ENCODE measurements at places on chromosomes 5 and 9.

GRCh38 chr5:139881143-139881733 is 85.6 kb downstream of the PSD2 start:
- no peak for DNase-seq

DNA sequence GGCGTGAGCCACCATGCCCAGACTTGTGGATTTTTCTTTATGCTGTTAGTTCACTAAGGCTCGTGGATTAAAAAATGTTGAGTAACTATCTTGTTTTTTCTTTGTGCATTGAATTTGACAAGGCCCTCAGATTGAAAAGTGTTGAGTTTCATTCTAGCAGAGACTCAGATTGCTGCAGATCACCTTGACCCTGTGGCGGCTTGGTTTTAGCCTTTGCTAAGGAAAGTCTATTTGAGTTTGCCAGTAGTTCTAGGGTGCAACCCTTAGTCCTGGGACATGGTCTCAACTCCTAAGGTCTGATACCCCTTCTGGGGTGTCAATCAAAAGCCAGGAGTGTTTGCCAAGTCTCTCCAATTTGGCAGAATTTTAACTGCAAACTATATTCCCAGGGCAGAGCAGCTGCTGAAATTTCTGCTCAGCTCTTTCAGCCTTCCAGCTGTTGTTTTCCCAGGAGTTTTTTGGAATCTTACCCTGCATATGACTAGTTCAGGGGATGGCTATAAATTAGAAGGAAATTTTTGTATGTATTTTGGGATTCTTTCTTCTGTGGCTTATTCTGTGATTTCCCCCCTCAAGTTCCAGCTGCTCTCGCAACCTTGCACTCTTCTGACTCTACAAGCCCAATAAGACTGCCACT is 84.3 kb upstream of the HAND1 start:
- DNase-seq, result no peak

- no peak for DNase-seq
Observed at GRCh38 chr5:30539004-30539634, 654.4 kb upstream of the CDH6 start.

- no peak for DNase-seq
Observed at GRCh38 chr5:54344653-54345052, 34.3 kb upstream of the ARL15 start.

GRCh38 chr5:140235791-140236551 is 61.0 kb downstream of the CYSTM1 start:
- no peak for DNase-seq

- DNase-seq, result no peak
Observed at GRCh38 chr9:136765041-136765440, 723 bp upstream of the LCN15 start.

DNA sequence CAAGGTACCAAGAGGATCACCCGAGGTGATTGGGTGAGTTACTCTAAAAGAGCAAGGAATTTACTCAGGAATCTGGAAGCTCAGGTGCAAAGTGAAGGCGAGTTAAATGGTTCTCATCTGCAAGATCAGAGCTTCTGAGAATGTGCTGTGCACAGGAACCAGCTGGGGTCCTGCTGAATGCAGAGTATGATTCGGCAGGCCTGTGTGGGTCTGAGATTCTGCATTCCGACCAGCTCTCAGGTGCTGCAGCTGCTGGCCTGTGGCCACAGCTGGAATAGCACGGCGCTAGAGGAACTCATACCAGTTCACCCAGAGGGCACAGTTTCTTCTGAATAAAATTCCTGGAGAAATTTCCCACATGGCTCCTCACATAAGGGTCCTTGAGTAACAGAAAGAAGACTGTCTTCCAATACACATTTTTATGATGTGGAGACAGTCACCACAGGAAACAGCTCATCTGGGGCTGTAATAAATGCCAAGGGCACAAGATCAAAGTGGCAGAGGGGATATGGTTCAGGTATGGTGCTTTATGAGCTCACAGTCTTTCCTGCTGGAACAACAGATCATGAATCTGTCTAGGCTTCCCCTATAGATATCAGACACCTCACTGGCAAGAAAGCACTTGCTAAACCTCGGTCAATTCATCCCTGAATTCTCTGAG is 83.9 kb downstream of the PTPN3 start:
- no peak for DNase-seq

- DNase-seq, result no peak
Observed at GRCh38 chr5:149038336-149039080, 24.4 kb downstream of the SH3TC2 start.

- no peak for DNase-seq
Observed at GRCh38 chr9:1729631-1730030, 285.5 kb upstream of the SMARCA2 start.

GRCh38 chr5:80739898-80740297 is 85.1 kb upstream of the DHFR start:
- DNase-seq, result no peak

GRCh38 chr9:134066526-134066912 is 1.3 kb downstream of the BRD3 start:
- no peak for DNase-seq

- DNase-seq, result no peak
Observed at GRCh38 chr5:57988813-57989212, 471.1 kb downstream of the PLK2 start.

DNA sequence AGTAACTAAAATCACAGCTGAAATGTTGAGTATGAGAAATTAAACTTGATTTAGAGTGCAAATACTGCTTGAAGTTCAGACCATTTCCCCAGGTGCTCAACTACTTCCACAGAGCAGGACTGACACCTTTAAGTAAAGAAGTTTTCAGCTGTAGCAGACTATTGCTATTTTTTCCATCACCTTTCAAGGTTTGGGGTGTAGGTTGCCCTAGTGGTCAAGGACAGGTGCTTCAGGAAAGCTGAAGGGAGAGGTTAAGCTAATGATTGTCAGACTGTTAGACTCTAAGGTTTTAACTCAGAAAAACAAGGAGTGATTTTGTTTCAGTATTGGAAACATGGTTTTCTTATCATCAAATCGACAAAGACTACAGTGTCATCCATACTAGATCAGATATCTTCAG is 162.1 kb downstream of the CCDC192 start:
- DNase-seq, result no peak

- no peak for DNase-seq
Observed at GRCh38 chr5:4313138-4313537, 717.5 kb downstream of the IRX1 start.

DNA sequence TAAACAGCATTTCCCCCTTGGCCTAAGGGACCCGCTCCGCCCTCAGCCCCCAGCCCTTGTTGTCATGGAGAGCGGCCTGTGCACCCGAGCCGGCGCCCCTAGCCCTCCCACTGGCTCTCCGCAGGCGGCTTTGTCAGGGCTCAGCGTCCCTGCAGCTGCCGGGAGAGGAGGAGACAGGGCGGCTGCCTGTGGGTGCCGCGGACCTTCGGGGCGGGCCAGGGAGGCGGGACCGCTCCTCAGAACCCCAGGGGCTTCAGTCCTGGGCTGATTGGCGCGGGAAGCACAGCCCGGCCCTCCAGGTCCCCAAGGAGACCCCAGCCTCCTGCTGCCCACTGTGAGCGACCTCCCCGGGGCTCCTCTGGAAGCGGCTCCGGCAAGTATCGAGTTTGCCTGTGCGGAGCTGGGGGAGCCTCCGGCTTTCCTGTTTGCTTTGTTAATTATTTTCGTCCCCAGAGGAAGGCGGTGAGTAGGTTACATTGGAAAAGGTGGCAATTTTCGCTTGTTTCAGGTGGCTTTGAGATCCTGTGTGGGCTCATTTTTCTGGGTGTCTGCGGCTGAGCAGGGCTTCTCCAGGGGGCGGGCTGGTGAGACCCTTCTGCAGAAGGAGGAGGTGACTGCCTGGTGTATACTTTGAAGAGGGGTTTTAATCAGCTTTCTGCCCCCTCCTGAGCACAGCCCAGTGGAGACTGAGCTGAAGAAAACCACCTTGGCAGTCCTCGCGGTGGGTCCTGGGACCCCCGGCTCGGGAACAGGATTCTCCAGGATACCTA is at the start of gene FGD3:
FGD3 (plus strand) TSS at position 256 of the 770 bp plus-strand sequence. CDS start 28,734 bp downstream, outside the sequence.
- DNase-seq, result no peak

DNA sequence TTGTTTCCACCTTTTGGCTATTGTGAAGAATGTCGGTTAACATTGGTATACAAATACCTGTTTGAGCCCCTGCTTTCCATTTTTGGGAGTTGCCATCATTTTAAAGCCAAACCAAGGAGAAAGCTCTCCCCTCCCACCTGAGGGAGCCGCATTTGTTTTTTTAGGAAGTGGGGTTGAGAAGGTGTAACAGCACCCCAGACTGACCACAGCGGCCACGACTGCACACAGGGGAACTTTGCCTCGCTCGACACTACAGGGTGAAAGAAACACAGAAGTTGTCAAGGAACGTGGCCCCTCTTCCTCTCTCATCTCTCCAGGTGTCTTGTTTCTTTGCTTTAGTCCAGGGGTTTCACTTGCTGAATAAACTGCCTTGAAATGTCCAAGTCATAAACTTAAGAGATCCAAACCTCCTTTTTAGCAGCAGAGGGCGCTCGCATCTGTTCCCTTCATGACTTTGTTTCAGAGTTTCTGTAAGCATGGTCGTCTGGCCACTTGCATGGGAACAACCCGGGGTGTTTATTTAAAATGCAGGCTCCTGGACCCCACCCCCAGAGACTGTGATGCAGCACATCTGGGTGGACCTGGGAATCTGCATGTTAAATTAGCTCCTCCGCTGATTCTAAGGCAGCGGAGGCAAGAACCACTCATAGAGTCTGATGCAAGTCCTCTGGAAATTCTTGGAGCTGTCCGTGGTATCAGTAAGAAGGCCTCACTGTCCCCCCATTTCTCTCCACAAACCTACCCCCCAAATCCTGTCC is 2.1 kb upstream of the TTLL11 start:
- no peak for DNase-seq

GRCh38 chr5:53575101-53575500 is 14.7 kb downstream of the NDUFS4 start:
- DNase-seq, result no peak

DNA sequence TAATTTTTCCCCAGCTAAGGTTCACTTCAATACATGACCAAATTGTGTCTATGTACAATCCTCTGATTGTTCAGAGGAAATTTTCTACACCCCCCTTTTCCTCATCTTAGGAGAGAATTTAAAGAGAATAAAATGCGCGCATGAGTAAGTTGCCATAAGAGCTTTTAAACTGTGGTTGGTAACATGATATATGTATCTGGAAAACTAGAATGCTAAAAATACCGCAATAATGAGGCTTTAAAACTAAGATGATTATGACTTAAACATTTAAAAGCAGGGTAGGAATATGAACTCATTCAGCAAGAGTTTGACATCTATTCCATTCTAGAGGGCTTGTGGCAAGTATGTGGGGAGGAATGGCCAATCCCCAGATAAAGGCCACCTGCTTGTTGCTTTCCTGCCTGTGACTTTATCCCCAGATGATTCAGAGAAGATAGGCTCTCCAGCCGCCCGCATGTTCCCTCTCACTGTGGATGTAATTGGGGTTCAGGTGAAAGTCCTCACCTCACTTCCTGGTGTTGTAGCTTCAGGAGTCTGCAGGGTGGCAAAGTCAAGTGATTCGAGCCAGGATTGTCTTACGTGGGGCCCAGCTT is 26.5 kb upstream of the BASP1 start:
- no peak for DNase-seq

DNA sequence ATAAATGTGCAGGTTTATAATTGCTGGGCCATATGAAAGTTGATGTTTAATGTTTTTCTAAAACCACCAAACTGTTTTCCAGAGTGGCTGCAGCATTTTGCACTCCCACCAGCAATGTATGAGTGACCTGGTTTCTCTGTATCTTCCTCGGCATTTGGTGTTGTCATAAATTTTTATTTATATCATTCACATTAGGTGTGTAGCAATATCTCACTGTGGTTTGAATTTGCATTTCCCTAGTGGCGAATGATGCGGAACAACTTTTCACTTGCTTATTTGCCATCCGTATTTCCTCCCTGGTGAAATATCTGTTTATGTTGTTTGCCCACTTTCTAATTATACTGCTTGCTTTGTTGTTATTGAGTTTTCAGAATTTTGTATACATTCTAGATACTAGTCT is 295.7 kb upstream of the TUT7 start:
- no peak for DNase-seq

GRCh38 chr9:95852059-95853032 is 23.1 kb upstream of the ERCC6L2 start:
- no peak for DNase-seq

GRCh38 chr5:145703856-145704255 is 131.3 kb downstream of the PRELID2 start:
- DNase-seq, result no peak

Measured in effector memory CD4-positive, alpha-beta T cell (primary cell).